ENCODE measurements at places on chromosomes 1 and 21.
A peak's percentile ranks its signal among the peaks of the same experiment; 100 is the strongest.

GRCh38 chr1:230173187-230173975 is 106.3 kb downstream of the GALNT2 start:
- DNase-seq = no peak

- no peak for DNase-seq
Measured at GRCh38 chr1:56898005-56898373, 43.4 kb downstream of the C8A start.

DNA sequence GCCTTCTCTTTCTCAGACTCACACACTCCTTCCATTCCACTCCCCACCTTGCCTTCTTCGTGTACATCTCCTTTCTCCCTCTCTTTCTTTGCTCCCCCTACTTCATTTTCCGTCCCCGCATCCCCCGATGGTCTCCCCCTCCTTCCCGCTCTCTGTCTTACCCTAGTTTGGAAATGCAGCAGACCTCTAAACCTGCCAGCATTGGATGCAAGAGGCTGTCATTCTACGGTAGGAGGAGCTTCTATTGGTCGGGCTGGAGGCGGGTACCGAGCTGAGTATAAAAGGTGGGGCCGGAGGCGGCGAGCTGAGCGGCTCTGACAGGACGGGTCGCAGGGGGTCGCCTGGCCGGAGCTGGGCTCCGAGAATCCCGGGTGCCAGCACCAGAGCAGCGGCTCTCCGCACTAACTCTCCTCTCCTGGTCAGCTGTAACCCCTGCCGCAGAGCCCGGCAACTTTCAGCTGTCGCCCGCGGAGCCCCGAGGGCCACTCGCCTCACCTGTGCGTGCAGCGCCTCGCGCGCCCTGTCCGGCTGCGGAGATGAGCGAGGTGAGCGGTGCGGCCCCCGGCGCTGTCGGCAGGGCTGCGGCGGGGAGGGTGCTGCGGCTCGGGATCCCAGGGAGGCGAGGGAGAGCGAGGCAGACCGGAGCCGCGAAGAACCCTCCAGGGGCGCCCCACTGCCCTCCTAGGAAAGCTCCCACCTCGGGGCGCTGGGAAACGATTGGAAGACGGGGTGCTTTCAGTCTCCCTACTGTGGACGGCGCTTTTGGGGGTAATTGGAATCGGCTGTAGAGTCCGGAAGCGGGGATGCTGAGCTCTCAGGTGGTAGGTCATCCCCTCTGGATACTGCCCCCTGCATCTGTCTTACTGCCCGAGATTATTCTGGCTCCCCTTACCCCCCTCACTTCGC is at the start of gene PCP4L1:
Gene PCP4L1, plus strand, starts transcription at position 307 of the 906 bp plus-strand sequence. Its CDS starts 230 bp downstream, at position 537.
- no peak for DNase-seq

DNA sequence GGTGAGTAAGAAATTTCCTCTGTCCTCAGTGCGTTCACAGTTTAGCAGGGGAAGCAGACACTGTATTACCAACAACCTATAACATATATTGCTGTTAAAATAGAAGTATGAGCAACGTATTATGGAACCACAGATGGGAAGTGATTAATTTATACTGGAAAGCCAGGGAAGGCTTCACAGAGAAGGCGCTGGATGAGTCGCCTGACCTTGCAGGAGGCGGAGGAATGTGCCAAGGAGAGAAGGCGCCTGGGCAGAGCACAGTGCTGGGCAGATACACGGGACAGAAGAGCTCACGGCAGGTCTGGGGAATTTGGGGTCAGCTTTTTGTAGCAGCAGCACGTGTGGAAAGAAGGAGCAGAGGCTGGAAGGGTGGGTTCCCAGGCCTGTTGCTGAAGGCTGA is 116.3 kb downstream of the DHRS3 start:
- no peak for DNase-seq

- no peak for DNase-seq
Measured at GRCh38 chr1:209335178-209335577, 248.3 kb upstream of the CAMK1G start.

DNA sequence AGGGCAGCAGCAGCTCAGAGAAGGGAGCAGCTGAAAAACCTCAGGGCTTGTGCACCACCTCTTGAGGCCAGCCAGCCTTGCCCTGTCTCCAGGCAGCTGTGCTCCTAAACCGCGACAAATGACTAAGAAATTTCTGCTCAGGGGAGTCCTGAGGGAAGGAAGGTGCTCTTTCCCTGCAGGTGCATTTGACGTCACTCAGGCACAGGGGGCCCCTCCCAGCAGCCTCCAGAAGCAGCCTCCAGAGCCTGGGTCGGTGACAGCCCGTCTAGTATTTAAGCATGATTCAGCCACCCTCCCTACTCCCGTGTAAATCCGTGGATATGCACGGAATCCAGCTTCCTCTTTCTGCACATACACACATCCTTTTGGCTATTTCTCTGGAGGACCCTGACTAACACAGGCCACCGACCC is 560.5 kb downstream of the KIF26B start:
- DNase-seq = peak; percentile 39

- DNase-seq = no peak
Measured at GRCh38 chr1:228487336-228488124, at the start of gene RNF187. TSS of gene RNF187 (plus strand) at chr1:228487382.

- DNase-seq = no peak
Measured at GRCh38 chr1:35850051-35850450, 33.0 kb upstream of the AGO1 start.

GRCh38 chr1:15012822-15013221 is 140.7 kb upstream of the TMEM51 start:
- no peak for DNase-seq

DNA sequence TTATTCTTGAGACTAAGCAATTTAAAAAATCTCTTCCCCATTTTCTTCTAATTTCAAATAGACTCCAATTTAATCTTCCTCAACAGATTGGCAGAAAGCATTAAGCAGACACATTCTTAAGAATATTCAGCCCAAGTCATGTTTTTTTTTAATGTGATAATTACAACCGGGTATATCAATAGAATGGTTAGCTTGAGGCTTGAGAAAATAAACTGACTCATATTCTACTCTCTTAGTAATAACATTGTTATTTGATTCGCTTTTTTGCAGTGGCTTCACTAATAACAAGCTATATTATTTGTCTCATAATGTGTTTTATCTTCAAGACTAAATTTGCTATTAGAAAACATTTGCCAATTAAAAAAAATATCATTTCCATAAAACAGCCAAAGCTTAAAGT is 488.6 kb upstream of the RGS18 start:
- DNase-seq = peak; percentile 9

- DNase-seq = no peak
Measured at GRCh38 chr1:35650416-35650815, 9.1 kb upstream of the PSMB2 start.

DNA sequence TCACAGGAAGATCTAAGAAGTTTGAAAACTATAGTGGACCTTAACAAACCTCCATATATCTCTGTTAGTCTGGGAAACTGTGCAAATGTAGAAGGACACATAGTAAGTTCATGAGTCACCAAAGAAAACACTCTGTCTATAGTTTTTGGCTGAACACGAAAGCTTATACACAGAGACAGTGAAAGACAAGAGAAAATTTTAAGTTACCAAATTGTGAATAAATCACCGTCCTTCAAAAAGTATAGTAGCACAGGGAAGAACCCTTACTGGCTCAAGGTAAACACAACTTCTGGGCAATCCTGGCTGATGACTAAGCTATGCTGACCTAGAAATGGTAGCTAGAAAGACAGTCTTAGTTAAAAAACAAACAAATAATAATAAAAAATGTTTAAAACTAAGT is 1057.9 kb downstream of the AMY1C start:
- DNase-seq = no peak

- DNase-seq = peak; percentile 90
Measured at GRCh38 chr1:16146279-16147155, 9.4 kb downstream of the EPHA2 start.

- DNase-seq = no peak
Measured at GRCh38 chr1:197140121-197140520, 6.3 kb downstream of the ASPM start.

GRCh38 chr1:42109600-42109999 is 43.6 kb upstream of the GUCA2B start:
- no peak for DNase-seq

DNA sequence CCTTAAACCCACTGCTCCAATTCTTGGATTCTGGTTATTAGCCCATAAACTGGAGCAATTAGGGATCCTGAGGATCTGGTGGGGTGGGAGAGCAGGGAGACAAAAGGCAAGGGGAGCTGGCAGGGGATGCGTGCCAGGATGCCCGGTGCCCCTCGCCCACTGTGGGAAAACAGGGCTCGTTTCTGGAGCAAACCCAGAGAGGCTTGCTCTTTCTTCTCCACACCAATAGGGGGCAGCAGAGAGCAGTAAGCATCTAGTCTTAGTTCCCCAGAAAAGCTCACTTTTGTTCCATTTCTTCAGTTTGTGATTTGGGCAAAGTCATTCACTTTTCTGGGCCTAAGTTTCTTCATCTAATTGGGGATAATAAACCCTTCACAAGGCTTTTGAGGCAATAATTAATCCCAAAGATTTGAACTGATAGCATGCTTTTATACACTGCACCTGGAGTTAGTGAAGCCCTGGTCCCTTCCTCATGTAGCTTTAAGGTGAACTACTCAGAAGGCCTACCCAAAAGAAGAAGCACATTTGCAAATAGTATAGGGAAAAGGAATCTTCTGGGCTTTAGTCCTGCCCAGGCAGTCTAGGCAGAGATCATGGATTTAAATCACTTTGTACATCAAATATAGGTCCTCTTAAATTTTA is 160.6 kb upstream of the USP24 start:
- DNase-seq = peak; percentile 11

DNA sequence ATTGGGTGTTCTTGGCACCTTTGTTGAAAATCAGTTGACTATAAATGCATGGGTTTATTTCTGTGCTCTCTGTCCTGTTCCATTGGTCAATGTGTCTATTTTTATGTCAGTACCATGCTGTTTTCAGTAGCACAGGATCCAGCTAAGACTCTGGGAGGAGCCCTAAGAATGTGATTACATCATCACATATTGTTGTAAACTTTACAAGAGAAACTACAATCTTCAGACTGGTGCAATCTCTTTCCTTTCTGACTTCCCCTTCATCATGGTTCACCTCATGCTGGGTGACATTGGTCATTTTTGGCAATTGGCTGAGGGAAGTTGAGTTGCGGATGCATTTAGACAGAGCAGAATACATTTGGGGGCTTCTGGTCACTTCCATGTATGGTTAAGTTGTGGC is 88.4 kb downstream of the C21orf91 start:
- DNase-seq = no peak

GRCh38 chr1:15083578-15083977 is 70.0 kb upstream of the TMEM51 start:
- no peak for DNase-seq

GRCh38 chr1:27545271-27545670 is 55.3 kb upstream of the WASF2 start:
- DNase-seq = peak; percentile 48

DNA sequence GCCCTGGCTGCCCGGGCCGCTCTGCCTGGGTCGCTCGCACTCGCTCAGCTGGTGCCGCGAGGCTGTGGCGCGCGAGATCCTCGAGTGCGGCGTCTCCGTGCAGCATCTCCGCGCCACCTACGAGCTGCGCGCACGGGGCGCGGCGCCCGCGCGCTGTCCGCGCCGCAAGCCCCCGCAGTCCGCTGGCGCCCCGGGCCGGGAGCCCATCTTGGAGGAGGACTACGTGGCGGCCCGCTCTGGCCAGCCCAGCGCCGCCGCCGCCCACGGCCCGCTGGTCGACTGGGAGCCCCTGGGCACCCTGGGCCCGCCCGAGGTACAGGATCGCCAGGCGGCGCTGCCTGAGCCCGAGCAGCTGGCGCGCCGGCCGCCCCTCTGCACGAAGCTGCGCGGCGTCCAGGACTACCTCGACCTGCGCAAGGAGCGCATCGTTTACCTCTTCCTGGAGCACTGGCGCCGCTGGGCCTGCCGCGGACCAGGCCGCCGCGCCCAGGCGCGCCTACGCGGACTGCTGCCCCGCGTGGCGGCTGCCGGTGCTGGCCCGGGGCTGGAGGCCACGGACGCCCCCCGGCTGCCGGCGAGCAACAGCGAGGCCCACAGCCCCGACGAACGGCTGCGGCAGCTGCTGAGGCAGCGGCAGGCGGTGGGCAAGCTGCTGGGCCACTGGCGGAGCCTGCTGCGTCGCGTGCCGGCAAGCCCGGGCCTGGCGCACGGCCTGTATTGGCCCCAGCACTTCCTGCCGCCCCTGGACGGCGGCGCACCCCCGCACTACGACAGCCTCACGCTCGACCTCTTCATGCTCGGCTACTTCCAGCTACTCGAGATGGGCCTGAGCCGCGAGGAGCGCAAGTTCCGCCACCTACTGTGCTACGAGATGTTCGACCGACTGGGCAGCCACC is 10.9 kb downstream of the TNFRSF25 start:
- DNase-seq = no peak

DNA sequence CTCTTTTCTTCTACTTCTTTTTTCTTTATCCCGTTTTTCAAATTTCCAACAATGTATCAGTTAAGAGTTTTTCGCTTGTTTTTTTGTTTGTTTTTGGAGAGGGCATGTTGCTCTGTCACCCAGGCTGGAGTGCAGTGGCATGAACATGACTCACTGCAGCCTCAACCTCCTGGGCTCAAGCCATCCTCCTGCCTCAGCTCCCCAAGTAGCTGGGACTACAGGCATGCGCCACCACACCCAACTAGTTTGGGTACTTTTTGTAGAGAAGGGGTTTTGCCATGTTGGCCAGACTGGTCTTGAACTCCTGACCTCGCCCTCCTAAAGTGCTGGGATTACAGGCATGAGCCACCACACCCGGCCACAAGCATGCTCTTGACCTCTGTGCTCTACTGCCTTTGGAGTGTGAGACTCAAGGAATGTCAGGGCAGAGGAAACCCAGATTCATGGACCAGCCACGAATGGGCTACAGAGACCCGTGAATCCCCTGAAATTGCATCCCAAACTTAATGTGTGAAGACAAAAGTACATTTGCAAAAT is 65.1 kb upstream of the HSD17B7 start:
- DNase-seq = no peak

DNA sequence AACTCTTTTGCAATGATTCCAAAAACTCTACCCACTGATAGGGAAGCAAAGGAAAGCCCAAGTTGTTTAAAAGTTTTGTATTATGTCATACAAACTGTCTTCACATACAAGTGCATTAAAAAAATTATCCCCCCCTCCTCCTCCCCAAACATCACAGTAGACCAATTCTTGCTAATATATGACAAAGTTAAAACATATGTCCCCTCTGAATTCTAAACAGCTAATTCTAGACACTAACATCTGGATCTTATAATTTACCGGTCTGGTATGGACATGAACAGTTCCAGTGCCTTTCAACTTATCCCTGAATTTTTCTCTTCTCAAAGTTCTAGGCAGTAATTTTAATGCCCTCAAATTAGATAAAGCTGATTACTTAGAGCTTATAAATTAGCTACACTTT is 13.4 kb downstream of the RIT1 start:
- no peak for DNase-seq

DNA sequence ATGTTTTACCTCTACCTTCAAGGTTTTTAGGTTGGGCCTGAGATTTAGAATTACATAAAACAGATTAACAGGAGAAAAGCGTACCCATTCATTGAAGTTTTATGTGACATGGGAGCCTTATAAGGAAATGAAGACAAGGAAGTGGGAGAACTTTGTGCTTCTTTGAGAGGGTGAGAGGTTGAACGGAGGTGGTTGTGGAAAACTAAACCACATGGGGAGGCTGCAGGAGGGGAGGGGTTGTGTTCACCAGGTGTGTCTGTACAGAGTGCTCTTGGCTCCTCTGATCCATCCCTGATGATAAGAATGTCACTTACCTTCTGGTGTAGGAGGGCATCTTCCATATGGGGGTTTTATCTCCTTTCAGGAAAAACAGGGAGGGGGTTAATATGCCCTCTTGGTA is 2.7 kb downstream of the SLX9 start:
- no peak for DNase-seq

GRCh38 chr1:216688127-216688657 is 35.0 kb downstream of the ESRRG start:
- DNase-seq = no peak
